ENCODE measurements at places on chromosomes 5 and 9.

DNA sequence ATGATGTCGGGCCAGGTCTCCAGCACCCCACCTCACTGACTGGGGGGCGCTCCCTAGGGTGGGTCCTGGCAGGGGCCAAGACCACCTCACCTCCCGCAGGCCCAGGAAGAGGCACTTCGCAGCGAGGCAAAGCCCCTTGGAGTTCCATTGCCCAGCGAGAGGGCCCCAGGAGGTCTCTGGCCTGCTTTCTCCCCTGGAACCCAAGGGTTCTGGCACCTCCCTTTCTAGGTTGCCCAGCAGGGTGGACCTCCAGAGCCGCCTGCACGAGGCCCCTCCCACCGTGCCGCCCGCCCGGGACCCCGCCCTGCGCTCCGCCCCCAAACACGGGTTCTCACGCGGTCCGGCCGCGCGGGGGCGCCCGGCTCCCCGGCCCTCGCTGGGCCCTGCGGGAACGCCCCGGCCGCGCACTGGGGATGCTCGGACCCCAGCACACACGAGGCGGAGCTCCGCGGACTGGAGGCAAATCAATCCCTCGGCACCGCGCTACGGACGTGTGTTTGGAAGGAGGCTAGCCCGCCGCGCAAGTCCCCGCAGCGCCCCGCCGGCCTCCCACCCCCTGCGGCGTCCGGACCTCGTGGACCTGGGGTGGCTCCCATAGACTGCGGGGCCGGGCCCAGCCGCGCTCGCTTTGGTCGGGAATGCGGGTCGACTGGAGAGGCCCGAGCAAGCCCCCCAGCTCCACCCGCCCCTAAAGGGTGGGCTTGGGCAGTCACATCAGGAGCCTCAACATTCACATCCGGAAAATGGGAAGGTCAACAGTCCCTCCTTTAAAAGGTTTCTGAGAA, 99.5 kb upstream of the LMX1B start:
- DNase-seq = peak; percentile 40

- no peak for DNase-seq
Measured at GRCh38 chr9:82532504-82533180, 530.3 kb downstream of the RASEF start.

GRCh38 chr9:134040781-134041648, 15.7 kb downstream of the BRD3OS start:
- no peak for DNase-seq

DNA sequence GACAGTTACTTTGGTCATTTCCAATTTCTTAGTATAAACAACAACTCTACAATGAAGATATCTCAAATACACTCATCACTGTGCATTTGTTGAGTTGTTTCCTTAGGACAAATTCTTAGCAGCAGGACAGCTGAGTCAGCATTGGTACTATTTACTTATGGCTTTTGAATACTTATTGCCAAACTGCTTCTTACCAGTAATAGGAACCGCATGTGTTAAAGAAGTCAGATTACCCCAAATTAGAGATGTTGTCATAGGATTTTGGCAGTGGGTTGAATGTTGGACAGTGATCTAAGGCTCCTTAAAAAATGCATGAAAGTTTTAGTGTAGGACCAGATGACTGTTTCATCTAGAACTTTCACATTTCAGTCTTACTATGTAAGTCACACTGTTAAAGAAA, 280.1 kb upstream of the DMRT1 start:
- DNase-seq = no peak

DNA sequence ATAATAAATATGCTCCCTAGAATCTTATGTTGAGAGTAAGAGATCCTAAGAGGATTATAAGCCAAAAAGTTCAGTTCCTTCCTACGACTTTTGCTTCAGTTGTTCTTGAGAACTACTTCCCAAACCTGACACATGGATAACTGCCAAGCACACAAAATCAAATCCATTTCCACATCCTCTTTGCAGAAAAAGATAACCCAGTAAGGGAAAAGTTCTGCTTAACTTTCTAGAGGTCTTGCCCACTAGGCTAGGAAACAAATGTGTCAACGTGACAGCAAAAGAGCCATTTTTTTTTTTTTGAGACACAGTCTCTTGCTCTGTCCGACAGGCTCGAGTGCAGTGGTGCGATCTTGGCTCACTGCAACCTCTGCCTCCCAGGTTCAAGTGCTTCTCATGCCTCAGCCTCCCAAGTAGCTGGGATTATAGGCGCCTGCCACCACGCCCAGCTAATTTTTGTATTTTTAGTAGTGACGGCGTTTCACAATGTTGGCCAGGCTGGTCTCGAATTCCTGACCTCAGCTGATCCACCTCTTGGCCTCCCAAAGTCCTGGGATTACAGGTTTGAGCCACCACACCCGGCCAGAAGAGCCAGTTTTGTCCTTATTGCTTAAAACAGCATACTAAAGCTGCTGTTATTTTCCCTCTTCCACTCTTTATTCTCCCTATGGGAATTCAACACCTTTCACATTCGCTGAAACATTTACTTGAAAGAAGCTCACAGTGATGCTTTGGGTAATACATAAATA, 24.2 kb downstream of the CSNK1A1 start:
- no peak for DNase-seq
